ENCODE measurements at places on chromosomes 3 and 15. TPM values are rescaled to one million over a fixed set of nuclear protein-coding genes. Genes with fewer than 3 reads are reported as not detected.

The CASR gene
- total RNA-seq: not detected

The VGLL3 gene
- not detected for total RNA-seq

The HIGD2B gene
- 0.24 TPM for total RNA-seq

- DNase-seq: no peak
- no peaks in the 10 kb centered on the region for H3K4me1 ChIP-seq
- no peak overlapping the region for H3K27ac ChIP-seq
- H3K4me3 ChIP-seq: no peak overlapping the region
- no peaks in the 10 kb centered on the region for H3K36me3 ChIP-seq
These were observed 14.4 kb downstream of the TYRO3 start for GRCh38 chr15:41573396-41573795.

DNA sequence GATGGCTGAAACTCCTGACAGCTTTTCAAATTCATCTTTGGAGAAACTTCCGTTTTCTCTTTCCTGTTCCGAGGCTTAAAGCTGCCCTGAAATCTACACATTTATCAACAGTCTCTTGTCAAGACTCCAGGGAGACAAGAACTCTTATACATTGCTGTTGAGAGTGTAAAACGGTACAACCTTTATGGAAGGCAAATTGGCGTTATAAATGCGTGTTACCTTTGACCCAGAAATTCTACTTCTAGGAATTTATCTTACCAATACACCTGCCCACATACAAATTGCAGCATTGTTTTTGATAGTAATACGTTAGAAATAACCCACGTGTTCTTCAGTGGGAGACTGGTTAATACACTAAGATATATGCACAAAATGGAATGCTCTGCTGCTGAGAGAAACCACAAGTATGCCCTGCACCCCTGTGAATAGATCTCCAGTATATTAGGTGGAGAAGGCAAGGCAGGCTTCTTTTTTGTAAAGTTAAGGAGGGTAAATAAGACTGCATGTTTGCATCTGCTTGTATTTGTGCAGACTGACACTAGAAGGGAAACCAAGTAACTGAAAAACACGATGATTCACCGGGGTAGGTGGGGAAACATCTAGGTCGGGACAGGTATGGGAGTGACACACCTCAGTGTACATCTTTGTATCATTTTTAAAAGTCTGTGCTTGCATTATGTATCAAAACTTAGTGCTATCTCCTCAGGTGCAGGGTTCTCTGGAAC, 97.5 kb downstream of the IGF1R start:
- no peaks in the 10 kb centered on the region for H3K27me3 ChIP-seq
- no peak overlapping the region for H3K27ac ChIP-seq
- no peak for DNase-seq
- H3K4me3 ChIP-seq: no peak overlapping the region

- H3K27me3 ChIP-seq: peaks cover 27% of the 10 kb centered on the region
- H3K36me3 ChIP-seq: peaks cover 3% of the 10 kb centered on the region
- DNase-seq: no peak
- H3K27ac ChIP-seq: no peak overlapping the region
- H3K4me3 ChIP-seq: no peak overlapping the region
These were observed 3.9 kb downstream of the GP5 start for GRCh38 chr3:194395212-194395611.

GRCh38 chr15:66682865-66683264, 19.2 kb upstream of the SMAD6 start:
- H3K36me3 ChIP-seq: peaks cover 2% of the 10 kb centered on the region
- H3K27me3 ChIP-seq: no peaks in the 10 kb centered on the region
- no peak overlapping the region for H3K27ac ChIP-seq

DNA sequence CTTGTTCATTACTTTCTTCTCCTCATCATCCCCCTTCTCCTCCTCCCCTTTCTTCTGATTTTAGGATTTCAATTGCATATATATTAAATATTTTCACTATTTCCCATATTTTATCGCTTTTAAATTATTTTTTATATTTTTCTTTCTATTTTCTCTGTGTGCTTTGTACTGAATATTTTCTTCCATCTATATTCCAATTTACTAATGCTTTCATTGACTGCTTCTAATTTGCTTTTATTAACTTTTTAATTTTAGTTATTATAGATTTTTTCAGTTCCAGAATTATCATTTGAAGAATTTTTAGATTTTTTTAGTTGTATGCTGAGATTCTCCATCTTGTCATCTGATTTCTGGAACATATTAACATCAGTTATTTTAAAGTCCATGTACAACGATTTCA, 83.2 kb upstream of the ST3GAL6 start:
- H3K27ac ChIP-seq: no peak overlapping the region
- DNase-seq: no peak
- H3K4me1 ChIP-seq: no peaks in the 10 kb centered on the region
- H3K36me3 ChIP-seq: no peaks in the 10 kb centered on the region

- no peak overlapping the region for H3K4me3 ChIP-seq
- H3K27ac ChIP-seq: no peak overlapping the region
- H3K27me3 ChIP-seq: peaks cover 7% of the 10 kb centered on the region
- DNase-seq: no peak
These were observed 27.0 kb upstream of the HHATL start for GRCh38 chr3:42729404-42730145.

GRCh38 chr3:197132916-197133530, 103.4 kb upstream of the MELTF start:
- H3K4me3 ChIP-seq: no peak overlapping the region
- no peaks in the 10 kb centered on the region for H3K27me3 ChIP-seq
- no peaks in the 10 kb centered on the region for H3K4me1 ChIP-seq
- no peak overlapping the region for H3K27ac ChIP-seq
- no peak for DNase-seq

DNA sequence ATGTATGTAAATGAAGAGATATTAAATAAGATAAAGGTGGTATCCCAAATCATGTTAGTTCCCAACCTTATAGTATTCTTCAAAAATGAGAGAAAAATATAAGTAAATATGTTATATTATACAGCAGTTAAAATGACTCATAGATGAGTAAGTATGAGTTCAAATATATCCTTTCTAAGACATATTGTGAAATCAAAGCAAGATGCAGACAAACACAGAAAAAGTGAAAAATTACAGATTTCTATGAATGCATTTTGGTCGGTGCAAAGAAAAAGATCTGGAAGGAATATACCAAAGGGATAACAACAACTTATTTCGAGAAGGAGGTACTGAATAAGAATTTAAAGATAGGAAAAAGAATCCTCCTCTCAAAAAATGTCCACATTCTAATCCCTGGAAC, 181.2 kb upstream of the TTC14 start:
- H3K36me3 ChIP-seq: no peaks in the 10 kb centered on the region
- DNase-seq: no peak
- H3K27ac ChIP-seq: no peak overlapping the region
- no peak overlapping the region for H3K4me3 ChIP-seq
- no peaks in the 10 kb centered on the region for H3K27me3 ChIP-seq

DNA sequence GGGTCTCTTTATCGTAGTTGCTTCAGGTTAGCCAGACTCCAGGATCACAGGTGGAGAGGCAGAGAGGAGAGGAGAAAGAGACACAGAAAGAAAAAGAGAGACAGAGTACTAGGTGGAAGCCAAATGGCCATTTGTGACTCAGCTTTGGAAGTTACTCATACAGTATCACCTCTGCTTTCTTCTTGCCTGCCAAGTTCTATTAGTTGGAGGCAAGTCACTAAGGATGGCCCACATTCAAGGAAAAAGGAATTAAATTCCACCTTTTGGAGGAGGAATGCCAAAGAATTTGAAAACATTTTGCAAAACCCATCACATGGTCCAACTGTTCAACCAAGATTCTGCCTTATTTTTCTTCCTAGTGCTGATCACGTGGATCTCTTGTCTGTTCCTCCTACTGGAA, 291.1 kb downstream of the CHL1 start:
- no peak overlapping the region for H3K4me3 ChIP-seq
- H3K4me1 ChIP-seq: no peaks in the 10 kb centered on the region
- no peak for DNase-seq

- H3K27me3 ChIP-seq: no peaks in the 10 kb centered on the region
- DNase-seq: no peak
- no peaks in the 10 kb centered on the region for H3K36me3 ChIP-seq
- no peak overlapping the region for H3K27ac ChIP-seq
- no peak overlapping the region for H3K4me3 ChIP-seq
These were observed 29.9 kb upstream of the FBN1 start for GRCh38 chr15:48675436-48675835.

DNA sequence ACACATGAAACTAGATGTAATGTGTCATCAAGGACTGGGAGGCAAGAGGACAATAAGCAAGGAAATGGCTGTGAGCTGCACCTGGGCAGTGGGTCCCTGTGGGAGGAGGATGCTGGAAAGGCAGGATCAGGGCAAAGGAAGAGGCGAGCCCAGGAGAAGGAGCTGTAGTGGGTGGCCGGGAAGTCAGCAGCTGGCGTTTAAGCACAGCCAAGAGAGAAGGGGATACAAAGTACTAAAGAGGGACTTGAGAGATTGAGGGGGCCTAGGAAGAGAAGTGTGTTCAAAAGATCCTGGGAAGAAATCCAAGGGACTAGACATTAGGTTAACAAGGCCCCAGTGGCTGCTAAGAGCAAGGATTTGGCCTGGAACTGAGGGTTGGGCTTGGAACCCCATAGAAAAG, 188.5 kb upstream of the SLC24A5 start:
- no peaks in the 10 kb centered on the region for H3K4me1 ChIP-seq
- no peak overlapping the region for H3K27ac ChIP-seq
- H3K27me3 ChIP-seq: no peaks in the 10 kb centered on the region
- H3K36me3 ChIP-seq: no peaks in the 10 kb centered on the region
- no peak for DNase-seq
- no peak overlapping the region for H3K4me3 ChIP-seq

All from activated CD8-positive, alpha-beta T cell treated with anti-CD3 and anti-CD28 coated beads, Interleukin-2, amount 10 ng/mL, durations not matched to agents 7 days and 5 days (primary cell).